Stimulated activated CD4-positive, alpha-beta T cell treated with anti-CD3 and anti-CD28 coated beads, TNF-alpha, amount 100 ng/mL, for 1 hour (primary cell): ENCODE measurements at places on chromosomes 1 and 21.

- DNase-seq: no peak
Measured at GRCh38 chr1:206578068-206578977, 33.9 kb downstream of the EIF2D start.

DNA sequence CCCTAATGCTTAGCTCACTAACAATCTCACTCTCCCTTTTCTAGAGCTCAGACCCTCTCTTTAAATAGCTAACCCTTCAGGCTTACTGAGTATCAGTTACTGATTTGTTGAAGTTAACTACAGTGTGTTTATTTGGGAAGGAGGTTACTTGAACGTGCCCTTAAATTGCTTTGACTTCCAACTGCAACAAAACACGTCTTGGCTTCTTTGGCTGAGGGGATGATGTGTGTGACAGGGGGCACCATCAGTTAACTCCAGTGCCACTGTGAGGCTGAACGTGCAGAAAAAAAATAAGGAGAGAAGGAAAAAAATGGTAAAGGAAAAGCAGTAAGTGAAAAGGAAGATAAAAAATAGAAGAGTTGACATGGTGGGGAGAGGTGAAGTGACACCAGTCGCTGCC is 75.1 kb upstream of the NRIP1 start:
- DNase-seq: no peak

DNA sequence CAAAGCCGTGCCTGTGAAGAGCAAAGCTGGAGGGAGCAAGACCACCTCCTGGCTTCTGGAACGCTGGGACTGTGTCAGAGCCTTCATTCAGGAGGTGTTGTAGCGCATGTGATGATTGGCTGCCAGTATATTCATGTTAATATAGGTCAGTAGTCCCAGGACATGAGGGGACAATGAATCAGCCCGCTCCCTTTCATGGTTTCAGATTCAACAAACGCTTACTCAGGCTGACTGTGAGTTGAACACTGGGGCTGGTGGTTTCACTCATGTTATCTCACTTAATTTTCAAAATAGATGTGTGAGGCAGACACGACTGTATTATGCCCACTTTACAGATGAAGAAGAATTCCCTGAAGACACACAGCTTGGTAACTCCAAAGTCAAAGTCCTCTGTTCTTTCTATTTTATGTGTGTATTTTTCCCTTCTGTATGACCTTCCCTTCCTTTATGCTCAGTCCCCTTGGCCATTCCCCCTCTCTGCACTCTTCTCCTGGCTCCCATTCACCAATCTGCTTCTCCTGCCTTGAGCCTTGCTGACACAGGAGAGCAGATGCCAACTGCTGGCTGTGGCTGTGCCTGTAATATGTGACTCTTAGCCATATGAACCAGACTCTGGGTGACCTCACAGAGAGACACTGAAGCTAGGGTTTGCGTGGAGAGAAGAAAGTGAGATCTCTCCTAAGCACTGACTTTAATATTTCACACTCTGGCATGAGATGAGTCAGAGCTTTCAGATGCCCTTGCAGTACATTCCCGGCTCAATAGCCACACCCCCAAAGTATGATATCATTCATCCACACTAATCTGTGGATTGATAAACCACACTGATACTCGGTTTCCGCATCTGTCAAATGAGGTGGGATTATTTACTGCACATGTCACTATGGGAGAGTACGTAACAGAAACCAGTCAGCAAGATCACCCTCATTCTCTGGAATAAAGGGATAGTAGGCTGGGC is 31.4 kb upstream of the KIRREL1 start:
- no peak for DNase-seq

GRCh38 chr1:152111515-152111968 is 3.7 kb downstream of the TCHH start:
- no peak for DNase-seq

DNA sequence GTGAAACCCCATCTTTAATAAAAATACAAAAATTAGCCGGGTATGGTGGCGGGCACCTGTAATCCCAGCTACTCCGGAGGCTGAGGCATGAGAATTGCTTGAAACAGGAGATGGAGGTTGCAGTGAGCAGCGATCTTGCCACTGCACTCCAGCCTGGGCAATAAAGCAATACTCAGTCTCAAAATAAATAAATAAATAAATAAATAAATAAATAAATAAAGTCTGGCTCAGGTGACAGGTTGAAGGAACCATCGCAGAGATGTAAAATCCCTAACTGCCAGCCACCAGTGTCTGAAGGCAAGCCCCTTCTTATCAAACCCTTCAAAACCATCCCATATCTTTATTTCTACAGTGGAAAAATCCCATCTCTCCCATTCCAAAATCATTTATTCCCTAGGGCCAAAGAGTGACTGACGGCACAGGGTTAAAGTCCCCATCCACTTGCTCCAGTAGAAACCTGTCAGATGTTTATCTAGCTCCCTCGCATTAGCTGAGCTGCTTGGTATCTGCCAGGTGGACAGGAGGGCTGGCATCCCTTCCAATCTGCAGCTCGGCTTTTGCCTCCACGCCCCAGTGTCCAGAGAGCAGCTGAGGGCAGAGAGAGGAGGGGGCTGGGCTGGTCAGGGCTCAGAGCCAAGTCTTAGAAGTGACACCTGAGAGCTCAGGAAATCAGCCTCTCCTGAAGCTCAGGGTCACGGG is 5.0 kb downstream of the CSRP1 start:
- no peak for DNase-seq

GRCh38 chr1:245585252-245585959 is 430.6 kb downstream of the KIF26B start:
- DNase-seq: no peak

DNA sequence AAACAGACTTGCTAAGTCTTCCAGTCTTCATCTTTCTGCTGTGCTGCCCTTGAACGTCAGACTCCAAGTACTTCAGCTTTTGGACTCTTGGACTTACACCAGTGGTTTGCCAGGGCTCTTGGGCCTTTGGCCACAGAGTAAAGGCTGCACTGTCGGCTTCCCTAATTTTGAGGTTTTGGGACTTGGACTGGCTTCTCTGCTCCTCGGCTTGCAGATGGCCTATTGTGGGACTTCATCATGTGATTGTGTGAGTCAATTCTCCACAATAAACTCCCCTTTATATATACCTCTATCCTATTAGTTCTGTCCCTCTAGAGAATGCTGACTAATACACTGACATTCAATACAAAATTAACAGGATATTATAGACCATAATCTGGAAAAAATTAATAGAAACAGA is 628.1 kb downstream of the PLPP3 start:
- DNase-seq: no peak

DNA sequence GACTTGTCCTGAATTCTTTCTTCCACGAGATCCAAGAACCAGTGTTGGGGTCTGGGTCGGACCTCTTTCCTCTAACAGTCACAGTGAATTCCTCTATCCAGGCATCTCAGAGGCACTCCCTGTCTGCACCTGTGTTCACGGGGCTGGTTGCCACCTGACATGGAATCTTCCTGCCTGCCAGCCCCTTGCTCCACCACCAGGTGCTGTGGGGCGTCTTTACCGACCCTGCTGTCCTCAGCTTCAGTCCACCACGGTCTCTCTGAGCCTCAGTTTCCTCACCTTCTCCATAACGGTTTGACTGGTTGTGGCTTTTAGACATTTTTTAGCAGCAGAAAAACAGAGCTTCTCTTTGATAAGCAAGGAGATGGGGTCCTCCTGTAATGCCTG is 62.7 kb downstream of the SDC3 start:
- DNase-seq: no peak

GRCh38 chr1:239744851-239745250 is 346.8 kb upstream of the FMN2 start:
- no peak for DNase-seq

GRCh38 chr1:201002510-201002909 is 21.0 kb downstream of the KIF21B start:
- DNase-seq: no peak

DNA sequence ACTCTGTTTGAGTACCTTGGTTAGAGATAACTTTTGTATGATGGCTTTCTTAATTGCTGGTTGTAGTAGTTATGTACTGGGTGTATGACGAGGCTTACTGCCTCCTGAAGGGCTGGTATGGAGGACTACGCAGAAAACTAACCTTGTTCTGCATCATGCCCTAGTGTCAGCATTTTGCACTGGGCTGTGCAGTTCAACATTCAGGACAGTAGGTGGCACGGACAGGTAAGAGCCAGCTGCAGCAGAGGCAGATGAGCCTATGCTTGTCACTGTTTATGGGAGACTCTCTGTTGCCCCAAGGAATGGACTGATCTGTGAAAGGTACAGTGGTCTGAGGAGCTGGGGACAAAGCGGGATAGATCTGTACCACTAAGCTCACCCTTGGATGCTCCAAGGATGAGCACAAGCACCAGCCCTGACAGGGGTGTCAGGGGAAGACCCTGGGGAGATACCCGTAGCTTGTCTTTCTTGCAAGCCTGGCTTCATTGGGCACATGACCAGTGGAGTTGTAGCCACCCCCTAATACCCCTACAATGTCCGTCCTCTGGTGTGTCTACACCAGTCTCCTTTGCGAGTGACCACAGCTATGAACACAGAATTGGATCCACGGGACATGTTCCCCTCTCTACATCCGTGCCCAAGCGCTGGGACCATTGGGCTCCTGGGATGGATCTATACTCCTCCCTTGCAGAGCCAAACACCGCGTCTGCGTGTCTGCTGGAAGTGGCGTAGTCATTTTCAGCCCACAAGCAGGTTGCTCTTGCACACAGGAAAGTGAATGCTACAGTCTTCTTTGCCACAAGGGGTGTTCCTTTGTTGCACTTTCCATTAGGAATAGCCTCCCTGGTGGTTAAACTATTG is 51.1 kb upstream of the CFHR3 start:
- DNase-seq: no peak

GRCh38 chr21:42755031-42755665 is 101.7 kb downstream of the PDE9A start:
- no peak for DNase-seq

- DNase-seq: no peak
Measured at GRCh38 chr1:192660613-192661012, 24.7 kb downstream of the RGS13 start.

DNA sequence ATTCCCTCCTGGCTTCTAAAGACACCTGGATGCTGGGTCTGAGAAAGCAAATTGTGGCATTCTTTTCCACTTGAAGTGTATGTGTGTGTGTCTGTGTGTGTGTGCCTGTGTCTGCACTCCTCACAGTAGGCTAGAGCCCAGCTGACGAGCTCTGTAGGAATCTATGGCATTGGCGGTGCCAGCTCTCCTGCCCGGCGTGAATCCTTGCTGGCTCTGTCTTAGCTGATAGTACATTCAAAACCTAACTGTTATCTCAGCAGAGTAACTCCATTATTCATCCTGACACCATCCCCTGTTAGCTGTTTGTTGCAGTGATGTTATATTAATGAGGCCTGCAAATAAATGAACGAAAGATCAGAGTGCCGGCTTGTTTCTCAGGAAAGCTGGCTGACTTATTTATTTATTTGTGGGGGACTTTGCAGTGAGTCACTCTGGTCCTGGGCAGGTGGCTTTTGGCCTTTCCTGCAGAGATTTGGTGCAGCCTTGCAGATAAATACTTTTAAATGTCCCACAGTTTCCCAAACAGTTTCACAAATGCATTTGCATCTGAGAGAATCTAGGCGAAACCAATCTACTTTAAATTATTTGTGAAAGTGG is 160.6 kb upstream of the CD34 start:
- DNase-seq: no peak

GRCh38 chr1:31672986-31673385 is 28.3 kb upstream of the PEF1 start:
- DNase-seq: no peak

- DNase-seq: no peak
Measured at GRCh38 chr1:240107058-240107684, 15.5 kb downstream of the FMN2 start.

GRCh38 chr21:15430577-15430976 is 299.2 kb upstream of the USP25 start:
- no peak for DNase-seq
